Cerebellar nuclear complex (tissue), 1 donor: ENCODE measurements at places on chromosomes 1 and 21.

DNA sequence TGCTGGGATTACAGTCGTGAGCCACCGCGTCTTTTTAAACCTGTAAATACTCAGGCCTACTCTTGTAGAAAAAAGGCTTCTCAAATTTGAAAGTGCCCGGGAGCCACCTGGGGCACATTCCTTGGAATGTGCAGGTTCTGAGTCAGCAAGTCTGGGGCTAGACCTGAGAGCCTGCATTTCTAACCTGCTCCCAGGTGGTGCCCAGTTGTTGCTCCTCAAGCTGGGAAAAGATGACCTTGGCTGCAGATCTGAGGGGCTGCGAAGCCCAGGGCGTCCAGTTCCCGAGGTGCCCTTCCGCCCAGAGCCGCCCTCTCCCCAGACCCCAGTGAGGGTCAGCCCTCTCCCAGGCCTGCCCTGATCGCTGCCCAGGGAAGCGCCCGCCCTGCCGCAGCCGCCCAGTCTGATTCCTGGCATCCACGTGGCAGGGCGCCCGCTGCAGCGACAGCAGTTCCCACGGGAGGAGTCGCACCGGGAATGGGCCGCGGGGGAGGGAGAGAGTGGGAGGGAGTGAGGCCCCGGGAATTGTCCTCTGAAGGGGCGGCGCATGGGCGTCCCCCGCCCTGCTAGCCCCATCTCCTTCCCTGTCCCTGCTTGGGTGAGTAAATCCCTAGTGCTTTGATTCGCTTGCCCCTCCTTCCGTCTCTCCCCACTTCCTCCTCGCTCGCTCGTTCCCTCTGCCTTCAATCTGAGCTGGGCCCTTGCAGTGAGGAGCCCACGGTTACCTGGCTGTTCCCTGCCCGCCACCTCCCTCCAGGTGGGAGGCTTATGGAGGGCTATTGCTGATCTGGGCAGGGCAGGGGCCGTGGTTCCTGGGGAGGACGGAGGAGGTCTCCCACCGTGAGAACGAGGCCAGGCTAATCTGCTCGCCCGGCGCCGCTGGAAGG is 18.8 kb upstream of the TENT5B start:
- no peak for DNase-seq

DNA sequence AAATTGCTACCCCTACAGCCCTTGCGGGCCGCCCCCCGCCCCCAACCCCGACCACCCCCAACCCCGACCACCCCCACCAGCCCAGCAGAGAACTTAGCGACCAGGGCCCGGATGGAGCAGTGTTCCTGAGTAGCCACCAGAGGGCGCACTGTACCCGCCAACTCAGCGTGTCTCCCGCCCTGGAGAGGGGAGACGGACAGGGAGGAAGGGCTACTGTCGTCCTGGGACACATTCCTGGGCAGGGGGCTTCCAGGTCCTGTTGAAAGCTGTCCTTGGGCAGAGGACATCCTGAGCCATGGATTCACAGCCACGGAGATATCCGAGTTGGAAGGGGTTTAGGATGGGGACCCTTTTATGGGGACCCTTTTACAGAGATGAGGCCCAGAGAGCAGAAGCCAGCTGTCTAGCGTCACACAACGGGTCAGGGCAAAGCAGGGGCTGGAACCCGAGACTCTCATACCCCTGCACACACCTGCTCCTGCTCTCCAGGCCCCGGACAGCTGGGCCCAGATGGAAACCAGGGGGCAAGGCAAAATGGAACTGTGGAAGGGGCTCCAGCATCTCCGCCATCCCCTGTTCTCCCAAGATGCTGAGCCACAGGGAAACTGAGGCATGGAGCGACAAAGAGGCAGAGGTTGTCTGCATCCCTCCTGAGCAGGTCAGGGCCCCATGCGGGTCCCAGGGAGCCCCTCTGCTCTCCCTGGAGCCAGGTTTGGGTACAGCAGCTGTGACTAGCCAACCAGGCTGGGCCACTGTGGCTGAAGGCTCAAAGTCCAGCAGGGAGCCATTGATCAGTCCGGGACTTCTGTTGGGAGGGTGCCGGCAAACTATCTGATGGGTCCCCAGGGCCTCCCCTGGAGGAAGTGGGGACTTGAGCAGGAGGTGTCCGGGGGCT is 25.0 kb upstream of the LAPTM5 start:
- no peak for DNase-seq

GRCh38 chr1:231919886-231920285 is 293.3 kb downstream of the DISC1 start:
- no peak for DNase-seq

GRCh38 chr1:152185544-152186391 is 26.7 kb upstream of the RPTN start:
- DNase-seq, result no peak
